ENCODE measurements at places on chromosomes 1 and 21.

GRCh38 chr1:100613817-100614559 lies 76.0 kb downstream of the GPR88 start:
- no peak for DNase-seq

GRCh38 chr1:208098773-208099172 lies 145.4 kb downstream of the PLXNA2 start:
- DNase-seq: no peak

- DNase-seq: no peak
Observed at GRCh38 chr1:164638492-164639202, 79.7 kb downstream of the PBX1 start.

DNA sequence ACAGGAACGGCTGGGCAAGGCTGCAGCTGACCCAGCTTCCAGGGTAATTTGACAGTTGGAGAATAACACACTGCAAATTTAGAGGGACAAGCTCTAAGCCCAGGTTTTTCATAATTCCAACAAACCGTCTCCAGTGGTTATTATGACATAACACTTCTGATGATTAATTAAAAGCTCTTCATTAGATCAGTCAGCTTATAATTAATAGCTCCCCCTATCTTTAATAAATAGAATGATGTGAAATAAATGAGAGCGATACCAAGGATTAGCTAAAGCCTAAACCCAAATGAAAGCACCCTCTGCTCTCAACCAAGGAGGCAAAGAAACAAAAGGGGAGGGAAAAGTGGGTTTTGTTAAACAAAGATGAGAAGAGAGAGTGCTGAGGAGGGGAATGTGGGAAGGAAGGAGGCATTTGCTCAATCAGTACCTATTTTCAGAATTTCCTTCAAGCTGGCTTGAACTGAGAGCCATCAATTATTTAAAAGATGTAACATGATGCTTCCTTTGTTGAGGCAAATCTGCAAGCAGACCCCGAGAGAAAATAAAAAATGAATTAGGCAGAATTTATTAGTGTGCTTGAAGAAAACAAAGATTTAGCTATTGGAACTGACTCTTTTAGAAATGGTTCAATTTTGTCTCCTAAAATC lies 221.8 kb upstream of the ESRRG start:
- DNase-seq: no peak

GRCh38 chr1:8586438-8586837 lies 231.0 kb downstream of the RERE start:
- no peak for DNase-seq

DNA sequence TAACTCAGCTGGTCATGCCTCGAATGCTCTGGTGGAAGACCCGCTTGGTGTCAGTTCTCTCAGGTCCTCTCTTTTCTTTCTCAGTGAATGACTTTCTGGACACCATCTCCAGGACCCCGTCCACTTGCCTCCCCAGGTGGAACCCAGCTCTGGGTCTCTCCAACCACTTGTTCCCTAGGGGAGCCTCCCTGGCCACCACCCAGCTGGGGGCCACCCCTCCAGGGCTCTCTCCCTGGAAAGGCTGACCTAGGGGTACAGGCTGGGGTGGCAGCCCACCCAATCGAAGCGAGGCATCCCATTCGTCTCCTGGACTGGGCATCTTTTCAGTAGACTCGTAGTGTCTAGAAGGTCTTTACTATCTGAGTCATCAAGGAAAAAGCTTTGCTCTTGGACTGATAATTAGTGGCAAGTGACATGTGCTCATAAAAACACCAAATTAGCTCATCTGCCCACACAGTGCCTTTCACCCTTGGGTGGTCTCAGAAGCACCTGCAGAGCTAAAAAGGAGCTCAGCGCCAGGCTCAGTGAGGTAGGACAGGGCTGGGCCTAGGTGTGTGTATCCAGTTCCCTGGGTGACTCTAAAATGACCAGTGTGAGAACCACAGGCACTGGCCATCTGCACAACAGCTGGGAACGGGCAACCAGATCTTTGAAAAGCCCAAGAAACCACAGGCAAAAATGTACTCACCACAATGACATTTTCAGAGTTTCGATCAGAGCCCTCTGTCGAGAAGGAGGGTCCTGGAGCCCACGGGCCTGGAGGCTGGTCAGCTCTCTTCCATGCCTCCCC lies 2.4 kb upstream of the PDXK start:
- DNase-seq: no peak

DNA sequence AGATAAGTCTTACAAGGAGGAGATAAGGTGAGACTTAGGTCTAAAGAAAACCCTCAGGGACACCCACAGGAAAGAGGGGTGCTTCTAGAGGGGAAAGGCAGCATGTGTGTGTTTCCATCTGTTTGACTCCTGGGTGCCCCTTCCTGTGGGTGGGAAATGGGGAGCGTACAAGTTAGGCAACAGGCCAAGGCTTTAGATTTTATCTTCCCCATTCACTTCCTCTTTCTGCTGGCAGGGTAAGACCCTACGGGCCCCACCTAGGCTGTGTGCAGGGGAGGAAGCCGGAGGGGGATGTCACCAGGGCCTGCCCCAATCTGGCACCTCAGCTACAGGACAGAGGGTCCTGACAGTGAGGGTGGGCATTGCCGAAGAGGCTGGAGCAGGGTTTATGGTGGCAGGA lies 2.5 kb upstream of the OLIG1 start:
- no peak for DNase-seq

DNA sequence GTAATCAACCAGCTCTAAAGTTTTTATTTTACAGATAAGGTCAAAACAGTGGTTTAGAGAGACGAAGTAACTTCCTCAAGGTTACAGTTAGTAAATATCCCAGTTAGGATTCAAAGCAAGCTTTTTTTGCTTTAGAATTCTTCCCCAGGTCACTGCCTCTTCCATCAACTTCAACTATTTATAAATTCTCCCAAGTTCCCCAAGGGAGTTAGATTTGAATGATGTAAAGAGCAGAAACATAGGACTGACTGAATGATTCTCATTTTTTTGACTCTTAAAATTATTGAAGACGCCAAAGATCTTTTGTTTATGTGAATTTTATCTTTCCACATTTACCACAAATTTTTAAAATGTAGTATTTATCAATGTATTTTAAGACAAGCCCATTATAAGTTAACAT lies 4.1 kb downstream of the POGZ start:
- DNase-seq: no peak

DNA sequence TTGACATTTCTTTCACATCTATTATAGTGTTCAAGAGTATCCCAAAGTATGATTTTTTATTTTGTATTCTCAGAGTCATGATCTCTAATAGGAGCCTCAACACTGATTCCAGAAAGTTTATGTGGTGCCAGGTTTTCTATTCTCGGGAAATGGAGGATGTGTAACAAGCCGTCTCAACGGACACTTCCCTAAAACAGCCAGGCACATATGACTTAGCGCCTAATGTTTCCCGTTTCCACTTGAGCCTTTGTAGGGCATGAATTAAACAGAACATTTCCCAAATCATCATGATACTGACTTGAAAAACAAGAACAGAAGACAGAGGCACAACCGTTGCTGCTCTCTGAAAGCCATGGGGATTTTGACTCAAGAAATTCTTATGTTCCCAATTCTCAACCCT lies 8.0 kb downstream of the CYYR1 start:
- DNase-seq: no peak

GRCh38 chr1:67580691-67581403 lies 104.2 kb upstream of the GADD45A start:
- DNase-seq: no peak

DNA sequence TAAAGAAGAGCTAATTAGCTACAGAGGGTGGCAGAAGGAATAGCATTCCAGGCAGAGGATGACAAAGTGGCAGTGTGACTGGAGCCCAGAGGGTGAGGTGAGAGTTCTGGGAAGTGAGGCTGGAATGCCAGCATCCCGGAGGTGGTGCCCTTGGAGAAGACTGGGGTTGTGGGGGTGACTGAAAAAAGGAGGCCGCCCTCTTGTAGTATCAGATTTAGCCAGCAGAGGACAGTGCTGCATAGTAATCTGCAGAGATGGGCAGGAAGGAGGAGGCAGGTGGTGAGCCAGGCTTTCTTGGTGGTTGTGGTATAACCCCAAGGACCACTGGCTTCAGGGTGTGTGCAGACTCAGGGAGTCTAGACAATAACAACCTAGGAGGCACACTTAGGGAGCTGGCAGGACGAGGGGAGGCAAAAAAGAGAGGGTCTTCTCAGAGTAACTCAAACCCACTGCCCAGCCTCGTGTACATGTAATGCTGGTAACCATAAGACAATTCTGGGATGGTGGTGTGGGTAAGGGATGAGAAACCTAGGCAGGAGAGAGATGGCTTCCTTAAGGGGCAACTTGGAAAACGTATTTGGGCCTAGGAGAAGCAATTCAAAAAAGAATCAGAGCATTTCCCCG lies 30.5 kb downstream of the MROH7 start:
- DNase-seq: peak; percentile 18

GRCh38 chr1:168079761-168080160 lies 57.0 kb downstream of the GPR161 start:
- no peak for DNase-seq

- no peak for DNase-seq
Observed at GRCh38 chr21:26849428-26850115, 4.4 kb upstream of the ADAMTS1 start.

- no peak for DNase-seq
Observed at GRCh38 chr21:31912501-31912900, 39.7 kb downstream of the HUNK start.

DNA sequence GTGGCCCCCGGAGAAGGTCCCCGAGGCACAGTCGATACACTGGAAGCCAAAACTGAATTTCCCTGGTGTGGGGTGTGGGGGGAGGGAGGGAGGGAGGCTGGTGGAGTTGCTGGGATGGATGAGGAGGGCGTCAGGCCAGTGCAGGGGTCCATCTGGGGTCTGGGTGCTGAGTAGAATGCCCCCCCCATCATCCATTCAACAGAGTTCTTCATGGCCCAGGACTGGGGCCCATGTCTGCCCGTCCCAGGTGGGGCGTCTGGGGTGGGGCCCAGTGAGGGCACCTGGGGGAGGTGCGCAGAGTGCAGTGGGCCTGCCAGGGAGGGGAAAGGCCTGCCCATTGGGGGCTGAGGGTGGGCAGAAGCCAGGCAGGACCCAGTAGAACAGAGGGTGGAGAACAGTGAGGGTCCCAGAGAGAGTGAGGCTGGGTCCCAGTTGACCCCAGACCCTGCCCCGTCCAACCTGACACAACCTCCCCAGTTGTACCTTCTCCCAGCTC lies 1.9 kb downstream of the TNFRSF18 start:
- DNase-seq: no peak

DNA sequence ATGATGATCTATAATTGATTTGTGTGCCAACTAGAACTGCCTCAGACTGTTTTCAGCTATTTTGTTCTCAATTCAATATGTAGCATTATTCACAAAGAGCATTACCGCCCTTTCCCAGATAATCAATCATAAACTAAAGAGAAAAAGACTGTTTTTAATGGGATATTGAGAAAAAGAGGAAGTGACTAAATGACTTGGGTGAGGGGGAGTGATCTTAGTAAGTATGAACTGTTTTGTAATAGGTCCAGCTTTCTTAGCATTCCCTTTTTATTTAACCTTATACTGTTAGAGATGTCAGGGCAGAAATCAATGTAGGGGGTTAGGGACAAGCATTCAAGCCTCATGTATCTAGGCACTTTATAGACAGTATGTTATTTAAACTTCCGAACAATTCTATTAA lies 157.8 kb upstream of the DPYD start:
- no peak for DNase-seq

DNA sequence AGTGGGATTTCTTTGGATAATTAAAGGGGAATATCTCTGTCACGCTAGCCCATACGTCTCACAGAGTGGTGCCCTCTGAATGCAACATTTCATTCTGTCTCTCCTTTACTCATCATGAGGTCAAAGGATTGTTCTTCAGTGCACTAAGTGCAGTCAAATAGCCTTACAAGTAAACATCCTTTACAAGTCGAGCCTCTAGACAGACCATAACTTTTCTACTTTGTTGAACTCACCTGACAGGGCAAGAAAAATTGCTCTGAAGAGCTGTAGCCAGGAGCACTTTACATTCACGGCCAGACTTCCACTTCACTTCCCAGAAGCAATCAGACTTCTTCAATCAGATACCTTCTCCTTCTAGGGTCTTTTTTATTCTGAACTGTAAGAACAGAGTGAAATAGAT lies 768.0 kb upstream of the TMPRSS15 start:
- DNase-seq: no peak

DNA sequence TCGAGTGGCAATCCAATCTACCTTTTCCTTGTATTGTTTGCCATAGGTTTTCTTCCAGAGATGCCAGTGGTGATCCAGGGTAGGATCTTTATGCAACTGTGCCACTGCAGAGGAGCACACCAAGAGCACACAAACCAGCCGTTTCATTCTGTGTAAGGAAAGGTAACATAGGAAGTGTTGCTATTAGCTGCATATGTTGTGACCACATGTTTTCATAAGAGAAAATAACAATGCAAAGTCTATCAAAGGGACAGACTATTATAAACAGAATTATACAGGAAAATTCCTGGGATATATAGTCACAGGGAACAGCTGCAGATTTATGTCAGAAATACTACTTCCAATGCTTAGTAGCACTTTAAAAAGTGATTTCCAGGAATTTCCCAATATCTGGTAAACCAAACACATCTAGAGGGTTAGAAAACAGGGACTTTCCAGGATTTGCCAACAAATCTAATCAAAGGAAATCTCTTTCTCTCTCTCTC lies 919 bp downstream of the CTSS start:
- DNase-seq: no peak

All from stimulated activated CD8-positive, alpha-beta memory T cell treated with anti-CD3 and anti-CD28 coated beads, Interleukin-4, amount 100 ng/mL, for 4 hours (primary cell).